ENCODE measurements at places on chromosomes 11 and 22.

DNA sequence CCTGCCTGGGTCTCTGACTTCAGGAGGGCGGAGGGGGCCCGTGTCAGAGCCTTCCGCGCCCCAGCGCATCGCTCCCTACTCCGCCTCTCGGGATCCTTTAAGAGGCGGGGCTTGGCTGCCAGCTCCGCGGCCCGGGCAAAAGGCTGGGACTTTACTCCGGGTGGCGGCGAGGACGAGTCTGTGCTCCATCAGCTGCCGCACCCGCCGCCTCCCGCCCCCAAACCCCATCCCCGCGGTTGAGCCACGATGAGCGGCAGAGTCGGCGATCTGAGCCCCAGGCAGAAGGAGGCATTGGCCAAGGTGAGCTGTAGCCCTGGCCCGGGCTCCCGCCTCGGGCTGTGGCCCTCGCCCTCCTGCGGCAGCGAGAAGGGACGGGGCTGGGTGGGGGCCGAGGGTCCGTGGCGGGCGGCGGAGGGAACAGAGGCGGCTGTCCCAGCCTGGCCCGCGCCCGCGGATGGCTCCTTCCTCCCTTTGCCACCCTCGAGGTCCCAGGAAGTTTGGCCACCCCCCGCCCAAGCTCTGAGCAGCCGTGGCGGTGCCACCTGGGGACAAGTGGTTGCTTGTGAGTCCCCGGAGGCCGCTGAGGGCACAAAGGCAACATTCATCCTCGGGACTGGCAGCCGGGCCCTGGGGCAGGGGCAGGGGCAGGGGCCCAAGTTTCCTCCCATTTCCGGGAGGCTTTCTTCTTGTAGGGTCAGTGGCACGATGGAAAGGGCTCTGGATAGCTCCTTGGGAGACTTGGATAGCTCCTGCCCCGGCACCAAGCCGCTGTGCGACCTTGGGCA is at the start of gene SEC14L2:
Gene SEC14L2 (plus strand): TSS at position 148 of the 785 bp plus-strand sequence. CDS start 99 bp downstream, at position 247.
- peak; percentile 88 for DNase-seq

- DNase-seq: no peak
Measured at GRCh38 chr11:95135880-95136279, 46.2 kb downstream of the ENDOD1 start.

DNA sequence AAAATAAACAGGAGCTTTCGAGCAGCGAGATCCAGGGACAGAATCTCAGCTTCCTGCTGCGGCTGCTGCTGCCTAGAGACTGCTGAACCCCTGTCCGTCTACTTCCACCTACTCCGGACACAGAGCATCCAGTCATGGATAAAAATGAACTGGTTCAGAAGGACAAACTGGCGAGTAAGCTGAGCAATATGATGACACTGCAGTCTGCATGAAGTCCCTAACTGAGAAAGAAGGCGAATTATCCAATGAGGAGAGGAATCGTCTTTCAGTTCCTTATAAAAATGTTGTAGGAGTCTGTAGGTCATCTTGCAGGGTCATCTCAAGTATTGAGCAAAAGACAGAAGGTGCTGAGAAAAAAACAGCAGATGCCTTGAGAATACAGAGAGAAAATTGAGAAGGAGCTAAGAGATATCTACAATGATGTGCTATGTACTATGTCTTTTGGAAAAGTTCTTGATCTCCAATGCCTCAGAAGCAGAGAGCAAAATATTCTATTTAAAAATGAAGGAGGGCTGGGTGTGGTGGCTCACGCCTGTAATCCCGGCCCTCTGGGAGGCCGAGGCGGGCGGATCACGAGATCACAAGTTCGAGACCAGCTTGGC is 11.1 kb upstream of the MS4A2 start:
- no peak for DNase-seq

- no peak for DNase-seq
Measured at GRCh38 chr11:70727899-70728620, 329.7 kb downstream of the CTTN start.

All from dorsolateral prefrontal cortex (tissue), 122 donors.